Activated gamma-delta T cell (primary cell): ENCODE measurements at places on chromosomes 3 and 15.

DNA sequence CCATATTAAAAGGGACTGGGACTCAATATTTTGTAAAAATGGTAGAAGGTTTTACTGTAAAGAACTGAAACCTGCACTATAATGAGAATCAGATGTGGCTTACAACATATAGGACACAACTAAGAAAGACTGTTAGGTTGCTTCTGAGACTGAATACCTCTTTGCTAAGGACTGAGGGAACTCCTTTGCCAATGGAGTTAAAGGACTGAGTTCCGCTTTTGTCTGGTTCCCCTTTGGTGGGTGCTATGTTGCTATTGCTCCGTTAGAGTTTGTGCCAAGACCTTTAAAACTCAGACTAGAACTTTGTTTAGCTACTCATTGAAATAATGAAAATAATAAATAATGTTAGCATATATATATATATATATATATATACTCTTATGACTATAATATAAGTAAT is 147.8 kb upstream of the KCNMB2 start:
- no peak for DNase-seq

DNA sequence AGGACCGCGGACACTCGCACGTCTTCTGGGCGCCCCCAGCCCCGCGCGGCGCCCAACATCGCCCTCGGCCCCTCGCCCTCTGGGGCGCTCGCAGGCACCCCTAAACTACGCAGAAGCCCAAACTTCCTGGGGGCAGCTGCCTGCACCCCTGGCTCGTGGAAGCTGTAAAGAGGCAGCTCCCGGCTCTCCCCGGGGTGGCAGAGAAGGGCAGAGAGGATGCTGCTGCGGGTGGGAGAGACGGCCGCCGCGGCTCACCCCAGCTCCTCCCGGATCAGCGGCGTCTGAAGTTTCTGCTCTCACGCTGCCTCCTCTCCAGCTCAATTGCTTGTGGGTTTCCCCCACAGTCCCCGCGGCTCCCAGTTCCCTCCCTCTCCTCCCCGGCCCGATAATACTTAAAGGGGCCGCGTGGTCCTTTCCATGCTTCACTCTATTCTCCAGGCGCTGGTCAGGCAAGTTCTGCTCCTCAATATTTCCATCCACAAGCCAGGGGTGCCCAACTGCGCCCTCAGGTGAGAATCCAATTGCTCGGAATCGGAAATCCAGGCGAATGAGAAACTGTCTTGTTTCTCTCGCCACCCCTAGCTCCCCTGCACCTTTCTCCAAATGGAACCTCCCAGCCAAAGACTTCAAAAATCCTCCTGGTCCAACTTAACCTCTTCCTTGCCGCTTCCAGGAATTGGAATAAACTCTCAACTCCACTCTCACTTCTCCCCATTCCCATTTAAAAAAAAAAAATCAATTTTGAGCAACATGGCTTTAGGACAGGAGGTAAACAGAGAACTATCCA is 748.5 kb downstream of the ROBO1 start:
- DNase-seq: no peak

GRCh38 chr3:122031123-122031468 is 9.0 kb upstream of the ILDR1 start:
- no peak for DNase-seq

DNA sequence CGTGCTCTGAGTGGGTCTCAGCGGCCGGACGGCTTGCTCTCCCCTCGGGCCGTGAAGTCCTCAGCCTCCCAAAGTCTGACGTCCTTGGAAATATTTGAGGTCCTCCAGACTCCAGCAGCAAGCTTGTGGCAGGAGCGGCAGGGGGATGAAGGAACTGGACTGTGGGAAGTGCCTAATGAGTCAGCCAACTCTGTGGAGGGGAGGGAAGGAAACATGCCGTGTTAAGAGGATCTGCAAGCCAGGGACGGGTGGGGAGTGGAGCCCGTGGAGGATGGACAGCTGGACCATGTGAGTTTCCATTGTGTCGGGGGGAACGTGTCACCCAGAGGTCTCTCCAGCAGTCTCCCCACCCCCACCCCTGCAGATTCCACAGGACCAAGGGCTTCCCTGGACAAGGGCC is 39.4 kb upstream of the IDH2 start:
- no peak for DNase-seq

DNA sequence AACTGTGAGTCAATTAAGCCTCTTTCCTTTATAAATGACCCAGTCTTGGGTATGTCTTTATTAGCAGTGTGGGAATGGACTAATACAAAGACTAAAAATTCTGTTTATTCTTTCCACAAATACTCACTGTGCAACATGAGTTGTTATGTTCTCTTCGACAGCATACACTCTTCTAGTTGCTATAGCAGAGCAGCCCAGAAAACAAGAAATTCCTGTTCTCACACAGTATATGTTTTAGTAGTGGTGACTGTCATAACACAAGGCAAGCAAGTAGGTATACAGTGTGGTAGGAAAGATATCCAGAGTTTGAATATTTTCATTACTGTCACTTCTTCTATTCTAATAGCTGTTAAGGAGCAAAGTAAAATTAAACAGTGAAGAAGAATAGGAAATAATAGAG is 453.3 kb downstream of the ROBO1 start:
- no peak for DNase-seq

DNA sequence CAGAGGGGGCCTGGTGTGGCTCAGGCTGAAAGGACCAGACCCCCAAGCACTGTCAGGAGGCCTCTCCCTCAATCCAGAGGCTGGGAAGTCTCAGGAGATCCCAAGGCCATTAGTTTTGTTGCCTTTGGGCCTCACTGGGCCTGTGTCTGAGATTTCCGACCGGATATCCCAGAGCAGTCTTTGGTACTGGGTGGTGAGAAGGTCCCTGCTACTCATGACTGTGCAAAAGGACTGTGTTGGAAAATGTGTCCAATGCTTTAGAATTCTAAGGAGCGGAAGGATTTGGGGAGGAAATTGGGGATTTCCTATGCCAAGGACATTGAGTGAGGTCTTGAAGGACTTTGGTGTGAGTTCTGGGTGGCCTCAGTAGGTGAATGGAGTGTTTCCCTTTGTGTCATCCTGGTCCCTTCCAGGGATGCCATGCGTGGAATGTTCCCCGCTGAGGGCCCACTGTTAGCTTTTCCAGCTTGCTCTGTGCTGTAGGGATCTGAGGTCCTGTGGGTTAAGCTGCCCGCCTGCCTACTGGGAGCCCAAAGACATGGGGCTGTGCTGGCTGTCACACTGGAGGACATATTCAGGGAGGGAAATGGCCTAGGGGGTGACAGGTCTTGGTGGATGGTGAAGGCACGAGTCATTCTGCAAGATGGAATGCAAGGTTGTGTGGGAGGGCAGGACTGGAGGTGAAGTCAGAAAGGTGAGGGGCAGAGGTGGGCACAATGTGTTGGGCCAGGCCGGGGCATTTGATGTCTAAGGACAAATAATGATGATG is 16.4 kb downstream of the SMAD6 start:
- DNase-seq: no peak

DNA sequence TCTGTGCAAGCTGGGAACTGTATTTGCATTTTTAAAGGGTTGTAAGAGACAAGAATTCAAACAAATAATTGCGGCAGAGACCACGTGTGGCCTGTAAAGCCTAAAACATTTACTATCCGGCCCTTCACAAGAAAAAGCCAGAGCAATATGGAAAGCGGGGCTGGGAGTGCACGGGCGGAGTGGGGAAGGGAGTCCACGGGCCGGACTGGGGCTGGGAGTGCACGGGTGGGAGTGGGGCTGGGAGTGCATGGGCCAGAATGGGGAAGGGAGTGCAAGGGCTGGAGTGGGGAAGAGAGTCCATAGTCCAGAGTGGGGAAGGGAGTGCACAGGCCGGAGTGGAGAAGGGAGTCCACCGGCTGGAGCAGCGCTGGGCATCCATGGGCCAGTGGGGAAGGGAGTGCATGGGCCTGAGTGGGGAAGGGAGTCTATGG is 41.2 kb downstream of the KLF15 start:
- DNase-seq: no peak

- DNase-seq: no peak
These were observed 502.1 kb upstream of the RASGRP1 start for GRCh38 chr15:39066677-39067076.

DNA sequence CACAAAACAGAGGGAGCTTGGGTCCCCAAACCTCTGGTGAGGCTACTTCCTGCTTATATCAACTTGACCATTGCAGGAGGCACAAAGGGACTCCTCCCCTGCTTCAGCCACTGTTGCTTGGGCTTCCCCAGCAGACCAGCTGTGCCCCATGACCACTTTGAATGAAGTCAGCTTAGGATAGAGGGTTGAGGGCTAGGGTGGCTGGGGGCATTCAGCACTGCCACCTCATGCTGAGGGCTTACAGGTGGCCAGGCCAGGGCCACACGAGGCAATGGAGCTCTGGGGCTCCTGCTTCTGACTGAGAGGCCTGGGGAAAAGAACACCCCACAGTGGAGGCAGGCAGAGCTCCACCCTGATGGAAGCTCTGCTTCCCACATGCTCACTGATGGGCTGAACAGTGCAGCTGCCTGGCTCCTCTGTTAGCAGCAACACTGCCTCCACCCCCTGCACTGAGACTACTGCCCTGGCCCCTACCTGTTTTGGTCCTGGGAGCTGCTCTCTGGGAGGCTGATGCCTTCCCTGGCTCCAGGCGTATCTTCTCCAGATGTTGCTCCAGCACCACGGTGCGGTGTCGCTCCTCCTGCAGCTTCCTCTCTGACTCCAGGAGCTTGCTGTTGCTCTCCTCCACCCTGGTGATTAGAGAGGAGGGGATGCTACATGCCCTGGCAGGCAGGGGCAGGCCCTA is 10.2 kb upstream of the HHATL start:
- DNase-seq: no peak

GRCh38 chr15:81049835-81050234 is 49.1 kb downstream of the TLNRD1 start:
- no peak for DNase-seq

GRCh38 chr15:80695911-80696661 is 976 bp downstream of the ABHD17C start:
- DNase-seq: peak; percentile 10

DNA sequence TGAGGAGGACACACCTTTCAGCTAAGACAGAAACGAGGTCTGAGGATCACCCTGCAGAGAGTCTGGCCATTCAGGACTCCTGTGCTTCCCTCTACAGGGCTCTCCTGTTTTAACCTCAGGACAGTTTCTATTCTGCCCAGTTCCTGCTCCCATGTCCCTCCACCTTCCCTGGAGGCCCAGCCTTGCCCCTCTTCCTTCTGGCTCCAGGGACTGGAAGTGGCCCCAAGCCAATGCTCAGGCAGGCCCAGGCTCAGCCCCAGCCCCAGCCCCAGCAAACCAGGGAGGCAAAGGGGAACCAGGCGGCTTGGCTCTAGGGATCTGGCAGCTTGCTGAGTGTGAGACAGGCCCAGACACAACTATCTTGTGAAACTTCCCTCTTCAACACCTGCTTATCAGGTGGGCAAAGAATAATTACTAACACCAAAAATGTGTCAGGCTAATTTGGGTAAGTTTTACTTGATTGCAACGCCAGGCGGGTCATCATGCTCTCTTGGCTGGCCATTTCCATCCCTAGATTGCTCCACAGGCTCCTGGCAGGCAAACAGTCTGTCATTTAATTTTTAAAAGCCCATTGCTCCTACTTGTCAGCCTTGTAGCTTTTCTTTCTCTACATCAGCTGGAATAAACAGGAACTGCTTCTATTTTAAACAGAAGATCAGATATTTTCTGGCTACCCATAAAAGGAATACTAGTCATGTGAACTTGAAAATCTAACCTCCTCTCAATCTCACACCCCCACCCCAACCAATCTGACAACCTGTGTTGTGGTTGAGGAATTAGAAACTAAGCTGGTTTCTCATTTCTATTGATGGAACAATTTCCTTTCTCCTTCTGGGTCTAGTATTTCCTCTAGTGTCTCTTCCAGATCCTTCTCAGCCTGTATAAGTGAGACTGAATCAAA is 33.5 kb downstream of the UPK1B start:
- DNase-seq: no peak

DNA sequence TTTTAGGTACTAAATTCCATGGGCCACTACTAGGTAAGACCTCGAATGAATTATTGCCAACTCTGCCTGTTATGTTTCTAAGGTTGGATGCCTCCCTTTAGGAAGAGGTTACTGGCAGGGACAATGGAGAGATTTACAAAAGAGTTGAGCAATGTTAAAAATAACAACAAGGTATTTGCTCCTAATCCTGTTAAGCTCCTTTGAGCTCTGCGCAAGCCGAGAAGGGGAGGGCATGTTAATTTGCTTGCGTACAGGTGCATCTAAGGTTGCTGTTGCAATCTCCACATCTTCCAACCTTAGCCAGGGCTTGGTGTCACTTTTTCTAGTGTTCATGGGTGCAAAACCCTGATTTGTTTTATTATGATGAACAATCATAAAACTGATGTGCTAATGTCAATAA is 161.5 kb upstream of the TPM1 start:
- DNase-seq: no peak

- no peak for DNase-seq
These were observed 55.9 kb downstream of the CGNL1 start for GRCh38 chr15:57432141-57432741.

GRCh38 chr15:66053991-66054390 is 184.7 kb downstream of the RAB11A start:
- no peak for DNase-seq

DNA sequence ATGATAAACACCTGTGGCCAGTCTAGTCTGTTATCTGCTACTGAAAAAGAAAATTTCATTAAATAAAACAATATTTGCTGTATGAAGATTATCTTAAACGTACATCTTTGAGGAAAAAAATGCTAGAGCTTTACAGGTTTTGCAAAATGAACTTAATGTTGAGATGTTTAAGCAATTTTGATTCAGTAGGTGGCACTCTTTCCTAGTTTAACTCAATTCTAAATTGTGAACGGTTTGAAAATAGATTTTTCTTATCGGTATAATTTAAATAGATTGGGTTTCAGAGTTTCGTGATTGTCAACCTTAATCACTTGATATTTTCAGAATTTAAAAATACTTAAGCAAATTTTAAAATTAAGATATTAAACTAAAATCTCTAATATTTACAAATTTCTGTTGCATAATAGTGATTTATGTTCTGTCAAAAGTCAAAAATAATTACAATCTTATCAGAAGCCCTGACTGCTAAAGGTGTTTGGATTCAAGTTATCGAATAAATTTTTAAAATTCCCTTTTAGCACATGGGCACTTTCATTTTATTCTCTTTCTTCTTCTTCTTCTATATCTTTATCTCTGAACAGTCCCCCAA is 7.0 kb upstream of the RNF111 start:
- DNase-seq: no peak
